ENCODE measurements at places on chromosomes 11 and 22.

GRCh38 chr11:15551901-15552851, 437.5 kb downstream of the INSC start:
- DNase-seq, result no peak

- DNase-seq, result no peak
Observed at GRCh38 chr22:45670981-45671782, 452 bp upstream of the ATXN10 start.

DNA sequence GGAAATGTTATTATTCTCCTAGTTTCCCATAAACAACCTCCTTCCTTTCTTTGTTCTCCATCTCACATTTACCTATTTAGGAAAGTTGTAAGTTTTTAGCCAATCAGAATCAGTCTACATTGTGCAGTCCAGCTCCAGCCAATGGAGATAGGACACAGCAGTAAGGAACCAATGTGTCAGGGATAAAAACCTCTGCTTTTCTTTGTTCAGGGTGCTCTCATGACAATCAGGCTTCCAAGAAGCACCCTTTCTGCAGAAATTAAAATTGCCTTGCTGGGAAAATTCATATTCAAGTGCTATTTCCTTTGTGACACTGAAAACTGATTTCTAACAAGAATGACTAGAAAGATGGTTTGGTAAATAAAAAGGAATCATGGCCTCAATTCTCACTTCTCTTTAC, 14.6 kb downstream of the SCGB2A1 start:
- DNase-seq, result no peak

GRCh38 chr11:73265278-73265810, 6.8 kb upstream of the P2RY6 start:
- DNase-seq, result no peak

DNA sequence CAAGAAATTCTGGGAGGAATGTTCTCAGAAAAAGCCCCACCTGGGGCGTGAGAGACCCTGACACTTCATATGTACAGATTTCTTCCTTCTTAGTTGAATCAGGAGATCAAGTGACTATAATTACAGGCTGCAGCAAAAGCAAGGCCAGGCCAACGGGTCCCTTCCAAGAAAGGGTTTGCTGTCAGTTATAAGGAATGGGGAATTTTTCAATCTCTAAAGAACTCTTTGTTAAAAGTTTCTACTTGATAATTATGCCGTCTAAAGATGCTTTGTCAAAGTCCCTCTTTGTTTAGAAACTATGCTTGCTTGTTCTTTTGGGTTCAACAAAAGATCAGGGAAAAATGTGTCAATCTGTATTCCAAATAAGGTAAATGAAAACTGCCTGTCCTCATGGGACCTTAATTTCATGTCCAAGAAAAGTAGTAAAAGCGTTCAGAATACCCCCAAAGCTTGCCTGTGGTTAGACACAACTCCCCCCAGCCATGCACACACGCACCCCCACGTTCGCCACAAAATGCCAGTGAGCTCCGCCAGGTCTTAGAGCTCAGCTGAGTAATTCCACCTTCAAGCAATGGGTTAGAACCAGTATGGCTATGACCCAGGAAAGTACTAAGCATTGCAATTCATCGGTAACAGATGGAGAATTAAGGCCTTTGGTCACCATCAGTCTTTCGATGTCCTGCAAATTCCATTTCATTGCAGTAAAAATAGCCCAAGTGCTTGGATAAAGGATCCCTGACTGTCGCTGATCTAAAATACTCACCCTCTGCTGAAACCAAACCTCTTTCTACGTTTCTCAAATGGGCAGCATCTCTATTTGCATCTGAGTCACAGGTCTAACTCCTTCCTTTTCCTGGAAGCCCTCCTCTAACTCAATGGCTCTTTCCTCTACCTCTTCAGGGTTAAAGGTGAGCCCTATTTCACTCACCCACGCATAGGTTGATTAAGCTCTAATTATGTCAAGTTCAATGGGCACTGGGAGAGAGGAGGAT, 419.2 kb upstream of the SYN3 start:
- no peak for DNase-seq

DNA sequence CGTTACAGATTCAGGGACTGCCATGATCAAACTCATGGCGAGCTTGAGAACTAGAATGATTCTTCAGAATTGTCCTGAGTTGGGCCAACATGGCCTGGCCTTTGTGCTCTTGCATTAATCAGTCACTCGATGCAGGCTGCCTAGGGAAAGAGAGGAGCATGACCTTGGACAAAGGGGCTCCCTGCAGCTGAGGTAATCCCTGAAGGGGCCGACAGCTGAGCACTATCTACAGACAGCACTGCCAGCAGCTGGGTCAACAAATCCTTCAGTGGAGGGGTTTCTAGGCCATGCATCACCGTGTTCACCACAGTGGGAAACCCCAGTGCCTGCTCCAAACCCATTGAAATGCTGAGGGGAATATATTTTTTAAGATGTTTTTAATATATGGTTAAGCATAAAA, 159.5 kb upstream of the POU2AF2 start:
- no peak for DNase-seq

DNA sequence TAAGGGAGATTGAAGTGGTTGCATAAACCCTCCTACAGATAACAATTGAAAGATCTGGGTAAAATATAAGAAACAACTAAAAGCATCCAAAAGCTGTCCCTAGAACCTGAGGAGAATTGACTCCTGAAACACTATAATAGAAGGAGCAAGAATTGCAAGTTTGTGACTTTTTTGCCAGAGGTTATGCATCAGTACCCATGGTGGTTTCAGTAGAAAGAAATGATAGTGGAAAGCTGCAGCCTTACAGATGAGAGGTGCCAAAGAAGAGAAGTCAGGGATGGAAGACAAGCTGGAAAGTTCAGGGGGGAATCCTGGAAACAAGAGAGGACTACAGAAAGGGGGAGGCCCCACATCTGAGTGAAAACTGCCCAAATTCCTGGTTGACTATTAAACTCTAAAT, 80.7 kb downstream of the PACS1 start:
- no peak for DNase-seq

DNA sequence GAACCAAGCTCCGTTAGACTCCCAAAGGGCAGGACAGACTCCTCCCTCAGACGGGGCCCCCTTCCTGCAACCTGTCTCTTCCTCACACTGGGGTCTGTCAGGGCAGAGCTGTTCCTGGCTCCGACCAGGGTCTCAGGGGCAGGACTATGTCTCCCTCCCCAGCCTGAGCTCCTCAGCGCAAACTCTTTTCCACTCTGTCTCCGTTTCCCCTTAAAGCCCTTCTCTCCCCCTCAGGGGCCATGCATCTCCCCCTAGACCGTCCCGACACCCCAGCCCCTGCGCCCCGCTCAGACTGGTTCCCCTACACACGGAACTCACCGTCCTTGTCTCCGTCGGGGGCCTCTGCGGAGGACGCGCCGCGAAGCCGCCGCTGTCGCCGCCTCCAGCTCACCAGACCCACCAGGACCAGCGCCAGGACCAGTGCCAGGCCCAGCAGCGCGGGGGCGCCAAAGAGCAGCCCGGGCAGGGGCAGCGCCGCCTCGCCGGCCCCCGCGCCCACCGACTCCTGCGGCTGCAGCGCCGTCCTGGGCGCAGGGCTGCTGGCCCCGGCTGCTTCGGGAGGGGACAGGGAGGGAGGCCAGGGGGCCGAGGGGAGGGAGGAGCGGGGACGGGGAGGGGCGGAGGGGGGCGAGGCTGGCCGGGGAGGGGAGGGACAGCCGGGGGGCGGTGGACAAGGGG, 684 bp downstream of the TNFRSF13C start:
- peak; percentile 64 for DNase-seq

- no peak for DNase-seq
Observed at GRCh38 chr11:66904561-66904960, 47.7 kb downstream of the LRFN4 start.
